ENCODE measurements at places on chromosomes 7 and 10. TPM values are rescaled to one million over a fixed set of nuclear protein-coding genes. Genes with fewer than 3 reads are reported as not detected.

DNA sequence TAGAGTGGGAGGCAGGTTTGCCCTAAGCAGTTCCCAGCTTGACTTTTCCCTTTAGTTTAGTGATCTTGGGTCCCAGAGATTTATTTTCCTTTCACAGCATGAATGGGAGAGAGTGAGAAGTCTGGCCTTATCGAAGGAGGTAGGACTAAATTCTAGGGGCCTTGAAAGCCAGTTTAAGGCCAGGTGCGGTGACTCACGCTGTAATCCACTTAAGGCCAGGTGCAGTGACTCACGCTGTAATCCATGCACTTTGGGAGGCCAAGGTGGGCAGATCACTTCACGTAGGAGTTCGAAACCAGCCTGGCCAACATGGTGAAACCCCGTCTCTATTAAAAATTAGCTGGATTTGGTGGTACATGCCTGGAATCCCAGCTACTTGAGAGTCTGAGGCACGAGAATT lies 392.2 kb downstream of the ACTR3B start:
- H3K4me1 ChIP-seq = no peaks in the 10 kb centered on the region
- no peak for DNase-seq
- no peak overlapping the region for H3K27ac ChIP-seq
- H3K36me3 ChIP-seq = no peaks in the 10 kb centered on the region

DNA sequence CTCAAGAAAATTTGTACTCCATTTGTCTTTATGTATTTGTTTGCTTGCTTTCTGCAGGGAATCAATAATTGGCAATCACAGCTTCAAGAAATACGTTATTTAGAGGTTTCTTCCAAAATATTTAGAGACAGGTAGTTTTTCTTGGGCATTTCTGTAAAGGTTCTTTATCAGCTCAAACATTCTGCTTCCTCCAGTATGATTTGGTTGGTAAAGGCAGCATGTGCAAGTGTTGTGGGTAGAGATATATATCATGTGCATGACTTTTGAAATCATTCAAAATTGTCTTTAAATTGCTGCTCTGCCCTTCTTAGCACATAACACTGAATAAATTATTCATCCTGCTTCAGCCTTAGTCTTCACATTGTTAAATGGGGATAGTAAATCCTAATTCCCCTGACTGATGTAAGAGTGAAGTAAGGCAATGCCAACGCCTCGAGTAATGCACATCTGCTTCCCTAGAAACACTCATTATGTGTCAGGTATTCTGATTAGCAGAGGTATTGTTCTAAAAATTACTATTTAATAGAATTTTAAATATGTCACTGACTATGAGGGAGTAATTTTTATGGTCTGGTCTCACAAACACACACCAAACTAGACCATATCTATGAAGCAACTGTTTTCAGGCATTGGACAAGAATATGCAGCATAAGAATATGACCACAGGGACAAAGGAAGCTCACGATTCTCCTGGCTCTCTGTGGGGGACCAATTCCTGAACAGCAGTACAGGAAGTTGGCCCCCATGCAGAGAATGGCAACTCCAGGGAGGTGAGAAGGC lies 77.3 kb upstream of the AKR1E2 start:
- no peaks in the 10 kb centered on the region for H3K36me3 ChIP-seq
- no peak for DNase-seq
- H3K4me3 ChIP-seq = no peak overlapping the region
- H3K27me3 ChIP-seq = no peaks in the 10 kb centered on the region
- no peak overlapping the region for H3K27ac ChIP-seq

GRCh38 chr7:12385364-12385786 lies 18.3 kb downstream of the VWDE start:
- no peak for DNase-seq
- no peak overlapping the region for H3K27ac ChIP-seq
- H3K4me1 ChIP-seq = no peaks in the 10 kb centered on the region
- no peak overlapping the region for H3K4me3 ChIP-seq
- H3K36me3 ChIP-seq = no peaks in the 10 kb centered on the region

DNA sequence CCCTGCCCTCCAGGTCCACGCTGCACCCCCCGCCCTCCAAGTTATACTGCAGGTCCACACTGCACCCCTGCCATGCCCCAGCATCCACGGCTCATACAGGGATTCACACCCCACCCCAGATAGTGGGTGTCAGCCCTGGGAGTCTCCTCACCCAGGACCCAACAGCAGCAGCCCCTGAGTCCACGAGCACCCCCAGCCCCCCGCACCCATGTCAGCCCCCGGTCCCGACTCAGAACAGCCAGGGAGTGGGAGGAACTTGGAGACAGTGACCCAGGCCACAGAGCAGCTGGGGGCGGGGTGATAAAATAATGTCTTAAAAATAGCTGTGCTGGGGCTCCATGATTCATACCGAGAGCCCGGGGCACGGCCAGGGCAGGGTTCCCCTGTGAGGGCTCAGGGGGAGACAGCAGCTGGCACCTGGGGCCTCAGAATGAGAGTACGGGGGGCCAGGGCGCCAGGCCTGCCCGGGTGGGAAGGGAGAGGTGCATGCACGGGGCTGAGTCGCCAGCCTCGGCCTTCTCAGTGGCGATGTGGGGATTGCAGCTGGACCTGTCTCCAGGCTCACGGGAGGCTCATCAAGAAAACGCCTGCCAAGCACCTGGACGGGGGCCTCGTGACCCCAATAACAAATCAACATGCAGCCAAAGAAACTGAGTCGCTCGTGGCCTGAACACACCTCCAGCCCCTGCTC lies 29.8 kb downstream of the ADAP1 start:
- H3K27ac ChIP-seq = no peak overlapping the region
- no peaks in the 10 kb centered on the region for H3K27me3 ChIP-seq
- no peaks in the 10 kb centered on the region for H3K4me1 ChIP-seq
- no peaks in the 10 kb centered on the region for H3K36me3 ChIP-seq

GRCh38 chr10:110522365-110522988 lies 24.8 kb downstream of the DUSP5 start:
- no peak overlapping the region for H3K27ac ChIP-seq
- no peak overlapping the region for H3K4me3 ChIP-seq
- no peak for DNase-seq
- peaks cover 4% of the 10 kb centered on the region for H3K4me1 ChIP-seq

GRCh38 chr10:4240608-4241197 lies 455.7 kb upstream of the KLF6 start:
- no peaks in the 10 kb centered on the region for H3K27me3 ChIP-seq
- H3K27ac ChIP-seq = no peak overlapping the region

DNA sequence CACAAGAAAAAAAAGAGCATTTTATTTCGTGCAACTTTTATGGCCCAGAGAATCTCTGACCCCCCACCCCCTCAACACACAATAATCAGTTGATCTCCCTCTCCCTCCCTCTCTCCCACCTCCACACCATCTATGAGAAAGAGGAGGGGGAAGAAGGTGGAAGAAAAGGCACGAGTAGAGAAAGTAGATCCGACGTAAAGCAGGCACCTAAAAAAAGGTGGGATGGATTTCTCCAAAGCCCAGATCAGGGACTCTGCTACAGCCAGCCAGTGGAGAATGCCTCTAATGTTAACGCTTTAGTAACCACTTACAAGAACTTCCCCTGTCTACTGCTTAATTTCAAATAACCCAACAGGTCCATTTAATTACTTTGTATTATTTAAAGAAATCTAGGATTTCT lies 24.4 kb downstream of the KMT2C start:
- no peaks in the 10 kb centered on the region for H3K27me3 ChIP-seq
- no peak for DNase-seq
- H3K36me3 ChIP-seq = no peaks in the 10 kb centered on the region
- H3K27ac ChIP-seq = no peak overlapping the region
- H3K4me3 ChIP-seq = no peak overlapping the region
- no peaks in the 10 kb centered on the region for H3K4me1 ChIP-seq

GRCh38 chr10:128027306-128027705 lies 98.9 kb downstream of the MKI67 start:
- H3K4me3 ChIP-seq = no peak overlapping the region
- DNase-seq = no peak
- H3K36me3 ChIP-seq = no peaks in the 10 kb centered on the region

- no peak overlapping the region for H3K4me3 ChIP-seq
- no peaks in the 10 kb centered on the region for H3K36me3 ChIP-seq
- no peak for DNase-seq
- no peaks in the 10 kb centered on the region for H3K4me1 ChIP-seq
- H3K27ac ChIP-seq = no peak overlapping the region
Observed at GRCh38 chr10:44581996-44582395, 197.1 kb upstream of the CXCL12 start.

DNA sequence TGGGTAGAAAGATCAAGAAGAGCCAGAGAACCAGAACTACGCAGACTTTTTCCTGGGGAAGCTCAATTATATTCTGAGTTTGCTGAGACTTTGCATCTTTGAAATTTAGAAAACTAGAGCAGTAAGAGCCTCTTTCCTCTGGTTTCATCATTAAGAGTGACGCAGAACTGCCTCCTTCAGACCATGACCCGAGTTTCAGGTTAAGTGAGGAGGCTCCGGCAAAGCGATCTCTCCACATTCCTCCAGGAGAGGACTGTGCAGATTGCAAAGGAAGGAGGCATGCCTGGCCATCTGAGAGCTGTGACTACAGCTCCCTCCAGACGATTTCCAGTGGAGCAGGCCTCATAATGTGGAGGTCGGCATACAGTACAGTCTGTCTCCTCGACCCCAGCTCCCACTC lies 115.8 kb upstream of the LANCL2 start:
- no peak overlapping the region for H3K4me3 ChIP-seq
- H3K4me1 ChIP-seq = peaks cover 4% of the 10 kb centered on the region
- no peak for DNase-seq
- H3K36me3 ChIP-seq = no peaks in the 10 kb centered on the region
- H3K27ac ChIP-seq = no peak overlapping the region

SDK1 gene
- total RNA-seq = 0.47 TPM

IL2RA gene
- 1.6 TPM for total RNA-seq

FXYD4 gene
- not detected for total RNA-seq
